ENCODE measurements at places on chromosomes 3 and 15.

- no peak for DNase-seq
These were observed 373.8 kb downstream of the ZNF385D start for GRCh38 chr3:21377071-21377769.

- no peak for DNase-seq
These were observed 7.0 kb downstream of the CEP152 start for GRCh38 chr15:48803877-48804276.

DNA sequence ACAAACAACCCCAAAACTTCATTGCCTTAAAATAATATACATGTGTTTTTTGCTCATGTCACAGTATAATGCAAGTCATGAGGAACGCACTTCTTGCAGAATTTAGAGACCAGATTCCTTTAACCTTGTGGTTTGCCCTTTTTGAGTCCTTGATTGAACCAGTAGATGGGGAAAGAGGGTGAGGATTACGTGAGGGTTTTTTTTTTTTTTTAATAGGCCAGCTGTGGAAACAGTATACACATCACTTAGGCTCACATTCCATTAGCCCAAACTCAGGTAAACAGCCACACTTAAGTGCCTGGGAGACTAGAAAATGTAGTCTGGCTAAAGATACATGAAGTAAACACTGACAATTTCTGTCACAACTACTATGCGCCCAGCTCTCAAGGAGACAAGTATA is 114.9 kb upstream of the MLF1 start:
- DNase-seq, result no peak

DNA sequence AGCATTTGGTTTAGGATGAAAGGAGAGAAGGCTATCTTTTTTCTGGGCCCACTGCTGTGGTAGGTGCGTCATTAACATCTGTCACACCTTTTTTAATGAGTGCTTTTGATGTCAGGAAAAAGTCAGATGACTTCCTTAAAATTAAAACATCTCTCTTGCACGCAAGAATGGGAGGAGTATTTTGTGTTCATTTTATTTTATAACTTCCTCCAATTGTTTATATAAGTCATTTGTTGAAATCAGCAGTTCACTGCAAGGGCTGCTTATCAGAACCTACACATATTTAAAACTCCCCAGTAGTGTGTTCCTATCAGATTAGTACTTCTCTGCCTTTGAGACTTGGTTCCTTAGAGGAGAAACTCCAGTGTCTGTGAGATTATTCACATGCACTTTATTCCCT is 143.8 kb downstream of the NEO1 start:
- no peak for DNase-seq

- DNase-seq, result no peak
These were observed 1.7 kb downstream of the TJP1 start for GRCh38 chr15:29820394-29821154.

DNA sequence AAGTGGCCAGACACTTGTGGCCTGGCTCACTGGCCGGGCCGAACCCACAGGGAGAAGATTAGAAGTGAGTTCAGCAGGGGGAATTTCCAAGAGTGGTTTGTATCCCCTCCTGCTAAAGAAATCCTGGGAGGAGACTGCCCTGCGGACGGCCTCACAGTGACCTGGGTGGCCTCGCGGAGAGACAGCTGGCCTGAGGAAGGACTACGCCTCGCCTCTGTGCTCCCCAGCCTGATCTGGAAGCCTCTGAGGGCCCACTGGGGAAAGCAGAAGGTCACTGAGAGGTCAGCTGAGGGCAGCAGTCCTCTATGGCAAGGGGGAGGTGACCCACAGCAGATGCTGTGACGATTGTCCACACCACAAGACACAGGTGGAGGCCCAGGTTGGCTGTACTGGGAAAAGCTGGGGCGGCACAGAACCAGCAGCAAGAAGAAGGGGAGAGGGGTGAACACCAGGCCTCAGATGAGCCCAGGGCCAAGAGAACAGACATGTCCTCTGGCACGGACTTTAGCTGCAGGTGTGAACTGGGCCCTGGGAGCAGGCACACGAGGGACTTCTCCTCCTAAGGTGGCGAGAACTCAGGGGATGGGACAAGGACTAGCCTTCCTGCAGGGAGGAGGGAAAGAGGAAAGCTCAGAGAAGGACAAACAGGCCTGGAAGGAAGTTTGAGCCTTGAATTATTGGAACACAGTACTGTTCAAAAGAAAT is 37.2 kb upstream of the DLG1 start:
- no peak for DNase-seq

DNA sequence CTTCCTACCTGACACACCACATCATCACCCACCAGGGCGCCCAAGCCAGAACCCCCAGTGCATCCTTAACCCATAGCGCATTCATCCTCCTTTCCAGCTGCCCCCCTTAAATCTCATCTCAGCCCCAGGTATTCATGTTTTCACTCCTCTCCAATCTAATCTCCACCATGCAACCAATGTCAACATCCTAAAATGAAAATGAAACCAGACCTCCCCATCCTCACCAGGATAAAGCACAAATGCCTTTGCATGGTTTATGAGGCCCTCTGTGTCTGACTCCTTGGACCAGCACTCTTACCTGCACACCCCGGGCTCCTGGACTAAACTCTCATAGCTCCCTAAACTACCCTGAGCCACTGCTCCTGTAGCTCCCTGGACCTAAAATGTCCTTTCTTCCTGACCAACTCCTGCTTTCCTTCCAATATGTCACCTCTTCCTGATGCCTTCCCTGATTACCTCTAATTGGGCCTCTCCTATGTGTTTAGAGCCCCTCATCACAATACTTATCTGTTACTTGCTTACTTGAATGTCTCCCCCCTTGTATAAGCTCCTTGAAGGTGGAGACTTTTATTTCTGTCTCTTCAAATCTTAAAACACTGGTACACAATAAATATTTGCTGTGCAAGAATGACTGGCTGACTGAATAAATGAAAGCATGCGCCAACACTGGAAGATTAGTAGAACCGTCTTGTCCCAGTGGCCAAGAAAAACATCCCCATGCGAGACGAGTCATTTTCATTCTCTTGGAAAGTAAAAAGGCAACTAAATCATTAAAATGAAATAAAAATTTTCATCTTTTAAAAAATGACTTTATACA is 142.5 kb downstream of the XXYLT1 start:
- DNase-seq, result no peak

- DNase-seq, result peak; percentile 34
These were observed 80.6 kb downstream of the ARIH1 start for GRCh38 chr15:72554471-72555425.

- DNase-seq, result no peak
These were observed 1539.9 kb downstream of the SI start for GRCh38 chr3:163538387-163538786.

- DNase-seq, result no peak
These were observed 145.4 kb downstream of the KLHL25 start for GRCh38 chr15:85649372-85649771.

- DNase-seq, result no peak
These were observed 379.5 kb upstream of the AGTR1 start for GRCh38 chr3:148318240-148318639.

DNA sequence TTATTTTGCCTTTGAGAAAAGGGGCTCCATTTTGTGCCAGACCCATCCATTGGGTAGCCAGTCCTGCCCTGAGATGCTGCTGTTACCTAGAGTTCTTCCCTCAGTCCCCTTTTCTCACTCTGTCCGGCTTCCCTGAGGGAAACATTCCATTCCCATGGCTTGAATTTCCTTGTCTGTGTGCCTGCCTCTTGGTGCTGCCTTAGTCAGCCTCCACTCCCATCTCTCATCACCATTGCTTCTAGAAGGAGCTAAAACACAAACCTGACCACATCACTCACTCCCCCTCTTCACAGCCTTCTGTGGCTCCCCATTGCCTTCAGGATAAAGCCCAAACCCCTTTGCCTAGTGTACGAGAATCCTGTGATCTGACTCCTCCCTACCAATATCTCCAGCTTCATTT is 25.2 kb upstream of the C2CD4B start:
- DNase-seq, result no peak

- no peak for DNase-seq
These were observed 269.4 kb upstream of the ARRDC4 start for GRCh38 chr15:97691078-97691477.

- no peak for DNase-seq
These were observed 86.2 kb upstream of the PIAS1 start for GRCh38 chr15:67967871-67968431.

GRCh38 chr3:37924453-37924852 is 62.8 kb downstream of the CTDSPL start:
- DNase-seq, result no peak

DNA sequence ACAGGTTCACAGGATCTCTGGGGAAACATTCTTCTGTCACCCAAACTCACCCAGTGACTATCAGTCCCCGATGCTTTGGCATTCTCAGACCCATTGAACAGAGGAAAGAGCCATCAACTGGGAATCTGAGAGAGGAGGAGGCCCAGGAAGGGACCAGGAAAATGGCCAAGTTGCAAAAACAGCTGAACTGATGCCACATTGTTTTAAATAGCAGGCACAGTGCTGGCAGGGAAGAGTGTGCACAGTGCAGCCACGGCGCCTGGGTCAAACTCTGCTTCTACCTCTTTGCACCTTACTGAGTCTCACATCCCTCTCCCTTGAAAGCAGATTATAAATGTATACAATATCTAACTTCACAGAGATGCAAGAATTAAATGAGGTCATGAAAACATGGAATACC is 66.4 kb downstream of the SRGAP3 start:
- no peak for DNase-seq

- DNase-seq, result no peak
These were observed 59.5 kb upstream of the POU1F1 start for GRCh38 chr3:87335931-87336330.

- DNase-seq, result no peak
These were observed 32.8 kb downstream of the TFRC start for GRCh38 chr3:196048922-196049598.

GRCh38 chr15:66401130-66402021 is 14.7 kb downstream of the MAP2K1 start:
- DNase-seq, result no peak

- DNase-seq, result no peak
These were observed 40.7 kb downstream of the SUMF1 start for GRCh38 chr3:4426261-4426781.

- no peak for DNase-seq
These were observed 7.6 kb downstream of the CTSH start for GRCh38 chr15:78937132-78937739.

- DNase-seq, result no peak
These were observed 1120.7 kb upstream of the ALCAM start for GRCh38 chr3:104245981-104246380.

DNA sequence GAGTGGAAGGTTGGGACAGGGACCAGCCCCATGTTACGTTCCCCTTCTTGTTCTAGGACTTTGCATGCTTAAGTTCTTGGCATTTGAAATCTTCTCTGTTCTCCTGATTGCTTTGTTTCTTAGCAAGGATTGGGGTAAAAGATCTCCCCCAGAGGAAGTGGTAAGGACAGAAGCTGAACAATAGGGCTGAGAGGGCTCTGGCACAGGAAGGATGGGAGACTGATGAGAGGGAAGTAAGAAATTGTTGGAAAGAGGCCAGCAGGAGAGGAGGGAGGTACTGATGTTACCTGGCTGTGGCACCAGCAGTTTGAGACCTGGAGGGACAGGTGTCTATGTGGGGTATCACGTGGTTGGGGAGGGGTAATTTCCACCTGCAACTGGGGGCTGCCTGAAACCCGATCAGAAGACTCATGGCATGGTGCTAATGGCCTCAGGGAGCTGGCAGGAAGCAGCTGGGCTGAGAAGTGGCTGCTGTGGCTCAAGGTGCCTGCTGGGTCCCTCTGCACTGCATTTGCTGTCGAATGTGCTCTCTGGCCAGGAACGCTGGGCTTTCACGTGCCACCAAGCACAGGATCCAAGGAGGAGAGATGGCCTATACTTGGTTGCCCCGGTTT is 108.4 kb downstream of the LSM3 start:
- DNase-seq, result no peak

DNA sequence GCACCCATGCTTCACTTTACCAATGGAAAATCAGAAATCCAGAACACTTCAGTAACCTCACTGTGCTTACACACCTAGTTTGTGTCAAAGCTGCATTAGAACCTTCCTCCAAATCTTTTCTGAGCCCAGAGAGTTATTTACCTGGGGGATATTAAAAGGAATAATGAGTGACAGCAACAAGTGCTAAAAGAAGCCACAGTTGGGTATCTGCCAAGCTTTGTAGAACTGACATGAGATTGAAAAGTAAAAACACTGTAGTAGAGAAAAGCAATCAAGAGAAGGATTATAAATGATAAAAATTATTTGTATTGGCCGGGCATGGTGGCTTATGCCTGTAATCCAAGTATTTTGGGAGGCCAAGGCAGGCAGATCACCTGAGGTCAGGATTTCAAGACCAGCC is 8.8 kb upstream of the TBC1D23 start:
- DNase-seq, result no peak

- DNase-seq, result no peak
These were observed 47.2 kb upstream of the TEX55 start for GRCh38 chr3:119098619-119099222.

DNA sequence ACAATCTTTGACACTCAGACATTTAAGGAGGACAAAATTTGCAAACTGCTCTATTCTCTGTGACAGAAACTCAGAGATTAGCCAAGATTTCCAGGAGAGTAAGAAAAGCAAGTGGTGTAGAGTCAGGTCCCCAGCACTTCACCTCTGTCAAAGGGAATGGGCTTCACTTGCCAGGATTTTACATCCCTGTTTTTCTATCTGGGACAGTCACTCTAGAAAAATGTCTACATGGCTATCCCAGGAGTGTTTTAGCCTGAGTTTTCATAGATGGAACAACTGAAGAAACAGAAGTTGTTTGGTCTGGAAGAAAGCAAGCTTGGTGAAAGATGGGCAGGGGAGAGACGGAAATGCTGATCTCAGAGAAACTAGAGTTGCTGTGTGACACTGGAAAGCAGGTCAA is 3.0 kb downstream of the FAM219B start:
- DNase-seq, result no peak

- DNase-seq, result no peak
These were observed 14.9 kb upstream of the TMCC1 start for GRCh38 chr3:129908417-129908816.
